ENCODE measurements at places on chromosomes 5 and 9.

GRCh38 chr5:132827943-132828673 is 2.3 kb downstream of the SHROOM1 start:
- DNase-seq, result no peak

- DNase-seq, result no peak
Measured at GRCh38 chr5:24510523-24510988, 134.2 kb downstream of the CDH10 start.

- no peak for DNase-seq
Measured at GRCh38 chr5:81269751-81270393, 31.5 kb upstream of the ZCCHC9 start.

DNA sequence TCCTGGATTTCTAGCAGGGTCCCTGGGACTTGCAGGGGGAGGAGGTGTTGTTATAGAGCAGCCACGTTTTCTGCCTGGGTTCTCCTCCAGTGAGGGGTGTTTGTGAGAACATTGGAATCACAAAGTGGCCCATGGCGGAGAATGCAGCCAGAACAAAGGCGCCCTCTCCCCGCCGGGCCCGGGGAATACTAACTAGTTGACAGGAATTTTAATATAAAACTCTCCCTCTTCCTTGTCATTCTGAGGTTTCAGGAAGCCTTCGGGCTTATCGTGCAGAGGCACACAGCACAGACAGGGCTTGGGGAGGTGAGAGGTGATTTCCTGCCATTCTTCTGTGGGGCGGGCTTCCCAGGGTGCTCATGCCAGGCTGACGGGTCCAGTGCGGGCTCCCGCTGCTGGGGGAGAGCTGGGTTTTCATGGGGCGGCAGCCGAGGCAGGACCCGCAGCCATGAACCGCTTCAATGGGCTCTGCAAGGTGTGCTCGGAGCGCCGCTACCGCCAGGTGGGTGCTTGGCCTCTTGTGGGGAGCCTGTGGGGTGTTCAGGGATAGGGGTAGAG is 37.7 kb downstream of the RGS3 start:
- peak; percentile 16 for DNase-seq

DNA sequence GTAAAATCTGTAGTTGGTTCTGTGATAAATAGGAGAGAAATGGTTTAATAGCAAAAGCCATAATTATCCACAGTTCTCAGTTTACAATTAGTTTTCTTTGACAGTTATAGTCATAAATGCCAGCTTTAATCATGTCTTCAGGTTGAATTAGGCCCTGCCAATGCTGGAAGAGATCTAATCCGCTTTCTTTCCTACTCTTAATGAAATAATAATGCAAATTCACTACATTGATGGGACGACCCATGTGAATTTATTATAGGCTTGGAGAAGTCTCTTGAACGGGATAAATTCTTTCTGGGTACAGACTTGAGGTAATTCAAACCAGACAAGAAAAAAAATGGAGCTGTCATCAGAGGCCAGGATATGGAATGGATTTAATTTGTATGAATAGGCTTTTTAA is 950.4 kb downstream of the EFNA5 start:
- no peak for DNase-seq

DNA sequence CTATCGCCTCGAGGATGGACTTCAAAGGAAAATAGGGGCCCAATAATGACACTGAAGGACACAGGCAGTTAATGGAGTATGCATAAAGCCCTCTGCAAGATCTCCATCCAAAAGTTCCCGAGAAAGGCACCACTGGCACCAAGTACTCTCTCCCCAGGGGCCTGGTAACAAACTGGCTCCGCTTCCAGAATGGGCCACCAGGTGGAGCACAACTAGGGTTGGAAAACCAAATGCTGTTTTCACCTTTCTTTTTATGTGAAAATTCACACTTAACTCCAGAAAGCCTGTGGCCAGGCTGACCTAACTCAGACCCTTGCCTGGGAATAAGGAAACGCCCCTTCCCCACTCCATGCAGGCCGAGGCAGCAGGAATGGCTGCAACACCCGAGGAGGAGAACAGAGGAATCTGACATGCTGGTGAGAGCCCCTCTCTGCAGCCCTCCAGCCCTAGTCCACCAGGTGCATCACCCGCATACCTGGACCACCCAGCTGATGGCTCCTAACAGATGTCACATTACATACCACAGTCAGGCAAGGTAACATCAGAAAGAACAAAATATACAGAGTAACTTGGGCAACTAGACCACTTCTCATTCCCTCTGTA is 42.8 kb downstream of the CAMSAP1 start:
- DNase-seq, result no peak

GRCh38 chr5:43661102-43661501 is 58.1 kb downstream of the NNT start:
- peak; percentile 1 for DNase-seq

- no peak for DNase-seq
Measured at GRCh38 chr5:159210846-159211245, 1.5 kb upstream of the RNF145 start.

DNA sequence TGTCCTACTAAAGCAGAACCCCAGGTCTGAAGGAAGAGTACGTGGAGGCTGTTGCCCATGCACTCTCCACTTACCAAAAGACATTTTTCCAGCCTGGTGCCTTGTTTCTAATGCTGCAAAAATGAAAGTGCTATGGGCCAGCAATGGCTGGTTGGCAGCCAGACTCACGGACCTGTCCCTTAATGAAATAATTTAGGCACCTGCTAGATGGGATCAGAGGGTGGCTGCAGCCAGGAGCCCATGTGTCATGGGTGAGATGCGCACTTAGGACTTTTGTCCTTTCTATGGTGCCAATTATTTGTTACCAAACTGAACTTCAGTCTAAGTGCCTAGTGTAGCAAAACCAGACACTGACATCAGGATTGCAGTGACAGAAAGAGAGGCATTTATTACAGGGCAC is 276.3 kb downstream of the YTHDC2 start:
- DNase-seq, result no peak

GRCh38 chr5:1091632-1092031 is 20.2 kb downstream of the SLC12A7 start:
- DNase-seq, result no peak
